ENCODE measurements at places on chromosomes 7 and 10. TPM values are rescaled to one million over a fixed set of nuclear protein-coding genes. Genes with fewer than 3 reads are reported as not detected.

Gene COL1A2
- 124 TPM for total RNA-seq

Gene RBP3
- not detected for total RNA-seq

Gene KLLN
- 0.62 TPM for total RNA-seq

Gene MSMB
- not detected for total RNA-seq

Gene PRPS1L1
- not detected for total RNA-seq

Gene LIPK
- not detected for total RNA-seq

Gene METTL27
- total RNA-seq, result 0.78 TPM

Gene NOD1
- total RNA-seq, result 1.9 TPM

Gene SPDYE2
- not detected for total RNA-seq

Gene TAS2R3
- total RNA-seq, result 2.5 TPM

Gene CAMK2B
- 96.1 TPM for total RNA-seq

Gene SGCE
- total RNA-seq, result 92.8 TPM

Gene OR2A7
- not detected for total RNA-seq

Gene HIPK2
- total RNA-seq, result 12.0 TPM

Gene SMIM30
- 25.4 TPM for total RNA-seq

Gene VGF
- total RNA-seq, result 9.7 TPM

Gene OR6B1
- total RNA-seq, result not detected

Gene IKZF1
- total RNA-seq, result 2.3 TPM

Gene PRDX3
- total RNA-seq, result 92.8 TPM

Gene GPR15LG
- total RNA-seq, result not detected

Data from occipital lobe (tissue), 3 donors.